ENCODE measurements at places on chromosomes 4 and X.

GRCh38 chr4:128333309-128334018, 45.9 kb upstream of the PGRMC2 start:
- DNase-seq = no peak

DNA sequence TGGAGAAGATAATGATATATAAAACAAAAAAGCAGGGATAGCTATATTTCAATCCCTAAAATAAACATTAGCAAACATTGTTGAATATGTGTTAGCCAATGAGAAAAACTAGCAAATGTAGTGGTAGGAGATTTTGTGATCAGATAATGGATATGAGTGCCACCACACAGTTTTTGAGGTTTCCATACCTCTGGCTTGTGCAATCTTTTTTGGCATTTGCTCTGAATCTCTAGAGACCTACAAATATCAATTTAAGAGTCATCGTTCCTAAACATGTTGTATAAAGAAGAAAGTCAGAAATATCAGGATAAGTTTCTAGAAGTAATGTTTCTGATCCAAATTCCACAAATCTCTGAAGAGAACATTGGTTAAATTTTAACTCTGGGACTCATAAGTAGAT, 308.7 kb downstream of the PDGFC start:
- no peak for DNase-seq

- DNase-seq = no peak
Observed at GRCh38 chrX:15214588-15214987, 55.3 kb downstream of the ASB9 start.

GRCh38 chr4:113049421-113050370, at the start of gene ANK2:
TSS of gene ANK2 (plus strand) at chr4:113049653. CDS start at chr4:113049729, 76 bp downstream.
- DNase-seq = no peak

GRCh38 chr4:113050837-113051236, 1.4 kb downstream of the ANK2 start:
- DNase-seq = no peak

DNA sequence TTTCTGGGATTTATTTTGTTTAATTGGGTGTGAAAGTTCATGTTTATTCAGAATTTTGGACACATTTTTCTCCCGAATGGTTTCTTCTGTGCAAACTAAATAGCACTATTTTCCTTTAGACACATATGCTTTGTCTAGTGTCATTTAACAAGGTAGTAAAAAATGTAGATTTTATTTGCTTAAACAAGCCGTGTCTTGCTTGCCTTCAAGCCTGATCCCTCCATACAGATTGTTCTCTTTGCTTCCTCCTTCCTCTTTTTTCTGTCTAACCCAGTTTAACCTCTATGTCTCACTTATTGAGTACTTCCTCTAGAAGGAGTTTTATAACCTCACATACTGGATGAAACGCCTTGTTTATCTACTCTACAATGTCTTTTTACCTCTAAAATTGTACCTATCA, 211.8 kb downstream of the NPFFR2 start:
- DNase-seq = no peak

DNA sequence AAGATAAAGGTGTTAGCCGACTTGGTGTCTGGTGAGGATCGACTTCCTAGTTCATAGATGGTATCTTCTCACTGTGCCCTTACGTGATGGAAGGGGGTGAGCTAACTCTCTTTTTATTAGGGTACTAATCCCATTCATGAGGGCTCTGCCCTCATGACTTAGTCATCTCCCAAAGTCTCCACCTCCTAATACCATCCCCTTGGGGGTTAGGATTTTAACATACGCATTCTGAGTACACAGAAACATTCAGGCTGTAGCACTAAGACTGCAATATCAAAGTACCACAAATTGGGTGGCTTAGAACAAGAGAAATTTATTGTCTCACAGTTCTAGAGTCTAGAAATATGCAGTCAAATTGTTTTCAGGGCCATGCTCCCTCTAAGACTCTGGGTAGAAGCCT, 58.0 kb upstream of the IL13RA1 start:
- DNase-seq = no peak

DNA sequence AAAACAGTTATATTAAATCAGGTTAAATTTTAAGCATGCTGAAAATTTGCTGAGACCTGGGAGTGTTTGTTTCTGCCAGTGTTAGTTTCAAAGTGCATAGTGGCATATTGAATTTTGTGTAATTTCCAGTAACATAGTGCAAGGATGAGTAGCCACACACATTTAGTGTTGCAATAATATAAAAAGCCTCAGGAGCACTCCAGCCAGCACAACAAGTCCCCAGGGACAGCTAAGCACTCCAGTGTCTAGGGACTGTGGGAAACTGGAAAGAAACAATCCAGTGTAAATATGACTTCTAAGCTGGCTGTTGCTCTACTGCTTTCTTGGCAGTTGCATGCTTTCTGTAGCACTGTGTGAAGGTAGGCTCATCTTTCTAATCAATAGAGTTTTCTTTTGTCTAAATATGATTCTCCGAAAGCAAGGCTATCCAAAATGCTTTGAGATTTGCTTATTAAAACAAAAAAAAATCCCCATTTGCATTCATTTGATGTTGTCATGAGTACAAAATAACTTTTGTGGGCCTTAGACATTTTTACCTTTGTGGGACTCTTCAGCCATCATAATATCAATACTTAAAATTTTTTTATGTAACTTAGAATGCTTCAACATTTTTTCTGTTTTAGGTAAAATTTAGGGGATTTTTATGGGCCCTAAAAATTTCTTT, 24.2 kb upstream of the CXCL2 start:
- DNase-seq = no peak

DNA sequence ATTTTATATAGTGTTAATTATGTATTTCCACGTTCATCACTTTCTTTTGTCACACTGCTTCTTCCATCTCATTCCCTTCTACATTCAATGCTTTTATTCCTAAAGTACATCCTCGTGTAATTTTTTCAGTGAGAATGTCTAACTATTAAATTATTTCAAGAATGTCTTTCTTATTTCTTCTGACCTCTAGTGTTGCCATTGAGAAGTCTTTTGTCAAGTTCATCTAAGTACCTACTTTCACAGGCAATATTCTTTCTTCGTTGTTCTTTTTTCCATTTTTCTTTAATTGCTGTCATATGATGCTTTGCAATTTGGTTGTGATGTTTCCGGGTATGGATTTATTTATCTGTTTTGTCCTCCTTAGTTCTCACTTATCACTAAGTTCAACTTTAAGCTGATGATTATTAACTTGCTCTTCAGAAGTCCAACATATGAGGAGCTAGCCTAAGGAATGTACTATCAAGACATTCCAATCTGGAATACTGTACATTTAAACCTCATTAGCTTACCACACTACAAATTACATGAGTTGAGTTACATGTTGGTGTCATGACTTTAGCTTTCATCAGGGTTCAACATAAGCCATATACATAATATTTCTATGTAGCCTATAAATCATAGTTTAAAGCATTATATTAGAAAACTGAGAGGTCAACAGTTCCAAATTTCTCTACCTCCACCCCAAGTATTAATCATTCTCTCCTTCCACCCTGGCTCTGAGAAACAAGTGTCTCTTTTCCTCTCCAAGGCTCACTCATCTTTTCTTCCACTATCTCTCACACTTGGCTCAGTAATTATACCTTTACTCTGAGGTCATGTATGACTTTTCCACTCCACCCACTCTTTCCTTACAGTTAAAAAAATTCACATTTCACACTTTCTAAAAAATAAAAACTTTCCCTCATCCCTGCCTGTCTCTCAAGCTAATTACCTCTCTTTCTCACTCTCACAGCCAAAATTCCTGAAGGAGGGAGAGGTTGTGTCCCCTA, 81.5 kb downstream of the COX18 start:
- no peak for DNase-seq

DNA sequence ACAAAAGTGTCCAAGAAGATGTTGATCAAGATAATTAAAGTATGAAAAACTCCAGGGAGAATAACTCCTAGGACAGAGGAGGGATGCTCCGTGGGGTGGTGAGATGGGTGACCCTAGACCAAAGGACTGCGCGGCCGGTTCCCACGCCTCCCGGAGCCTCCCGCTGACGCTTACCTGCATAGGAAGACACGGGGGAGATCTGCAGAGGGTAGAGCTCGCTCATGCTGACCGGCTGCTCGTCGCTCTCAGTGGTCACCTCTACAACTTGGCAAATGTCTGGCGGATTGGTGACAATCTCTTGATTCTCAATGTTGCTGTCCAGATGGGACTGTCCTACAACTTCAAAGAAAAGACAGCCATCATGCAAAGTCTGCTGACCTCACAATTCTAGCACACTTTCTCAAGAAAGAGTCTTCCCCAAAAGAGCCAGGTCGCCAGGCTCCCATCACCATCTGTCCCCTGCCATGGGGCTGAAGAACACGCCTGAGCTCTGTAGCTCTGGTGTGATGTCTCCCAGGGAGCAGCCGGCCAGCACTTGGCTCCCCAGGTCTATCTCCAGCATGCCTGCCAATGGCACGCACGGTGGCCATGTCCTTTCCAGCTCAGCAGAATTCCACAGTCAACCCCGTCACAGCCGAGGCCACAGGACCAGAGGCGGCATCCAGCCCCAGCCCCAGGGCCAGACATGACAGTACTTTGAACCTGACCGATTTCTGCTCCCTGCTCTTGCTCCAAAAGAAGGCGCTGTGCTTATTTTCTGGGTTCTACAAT, 75.4 kb downstream of the IRF2 start:
- no peak for DNase-seq

Data from T-cell (primary cell).